ENCODE measurements at places on chromosomes 5 and 9. TPM values are rescaled to one million over a fixed set of nuclear protein-coding genes. Genes with fewer than 3 reads are reported as not detected.

Gene ABL1
- 58.1 TPM for total RNA-seq

Gene QRFP
- total RNA-seq: not detected

Gene PDE8B
- total RNA-seq: 0.13 TPM

Gene LAMC3
- 0.12 TPM for total RNA-seq

Gene EDIL3
- 512 TPM for total RNA-seq

Gene PRR7
- 5.3 TPM for total RNA-seq

Gene SH3RF2
- total RNA-seq: 1.8 TPM

Gene GADD45G
- total RNA-seq: 0.53 TPM

Gene CLTA
- total RNA-seq: 287 TPM

Gene RASA1
- 37.7 TPM for total RNA-seq

Gene SELENOP
- 12.4 TPM for total RNA-seq

Gene S1PR3
- total RNA-seq: 17.5 TPM

Gene HMGCR
- total RNA-seq: 86.5 TPM

Gene NDST1
- total RNA-seq: 23.3 TPM

Gene ZNF483
- 1.3 TPM for total RNA-seq

Gene MORN5
- not detected for total RNA-seq

Gene TCOF1
- 6.5 TPM for total RNA-seq

Gene NCBP1
- 38.4 TPM for total RNA-seq

Gene SYK
- not detected for total RNA-seq

Gene TNFSF15
- 0.19 TPM for total RNA-seq

Gene PCDHA11
- 0.06 TPM for total RNA-seq

Gene INSL6
- not detected for total RNA-seq

Gene ORM2
- total RNA-seq: not detected

Gene BTNL8
- not detected for total RNA-seq

Gene CBY3
- not detected for total RNA-seq

Gene CEP72
- total RNA-seq: 2.0 TPM

Gene AJM1
- total RNA-seq: 1.1 TPM

Gene KYAT1
- 10.3 TPM for total RNA-seq

Gene SAP30L
- 43.9 TPM for total RNA-seq

Gene PRDM9
- not detected for total RNA-seq

Gene VCP
- 411 TPM for total RNA-seq

Gene TMEM252
- total RNA-seq: not detected

Gene ARSI
- 0.19 TPM for total RNA-seq

Gene IGIP
- 19.3 TPM for total RNA-seq

Gene NDUFAF2
- 34.3 TPM for total RNA-seq

Gene RALGDS
- total RNA-seq: 13.4 TPM

Gene OSMR
- 56.5 TPM for total RNA-seq

Gene C9orf50
- total RNA-seq: 0.13 TPM

Gene SUSD3
- total RNA-seq: not detected

Gene KLF9
- 55.9 TPM for total RNA-seq

All from aortic smooth muscle cell (primary cell).